GM03348 (cell line): ENCODE measurements at places on chromosomes 11 and 22.

DNA sequence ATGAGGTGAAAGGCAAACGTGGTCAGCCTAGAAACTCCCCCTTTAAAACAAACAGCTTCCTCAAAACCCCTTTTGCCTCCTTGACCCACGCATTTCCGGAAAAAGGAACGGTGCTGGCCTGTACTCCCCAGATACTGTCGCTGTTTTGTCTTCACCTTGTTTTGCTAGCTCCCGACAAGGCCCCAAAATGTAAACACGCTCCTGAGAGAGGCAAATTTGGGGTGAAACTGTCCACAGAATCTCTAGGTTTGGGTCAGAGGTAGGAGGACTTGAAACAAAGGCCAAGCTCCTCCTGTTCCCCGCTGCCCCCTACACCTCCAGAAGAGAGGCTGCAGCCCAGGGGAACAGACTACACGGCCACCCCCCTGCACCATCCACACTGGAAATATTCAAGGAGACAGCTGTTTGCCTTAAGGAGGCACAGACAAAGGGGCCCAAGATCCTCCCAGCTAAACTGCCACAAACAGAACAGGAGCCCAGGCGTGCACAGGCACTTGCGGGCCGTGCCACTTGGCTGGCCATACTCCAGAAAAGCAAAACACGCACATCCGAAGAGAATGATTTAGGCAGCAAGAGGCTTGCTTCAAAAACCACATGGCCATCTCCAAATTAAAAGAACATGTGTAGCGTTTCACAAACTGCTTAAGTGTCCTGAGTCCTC is 160.5 kb upstream of the GRK3 start:
- DNase-seq: peak; percentile 45

DNA sequence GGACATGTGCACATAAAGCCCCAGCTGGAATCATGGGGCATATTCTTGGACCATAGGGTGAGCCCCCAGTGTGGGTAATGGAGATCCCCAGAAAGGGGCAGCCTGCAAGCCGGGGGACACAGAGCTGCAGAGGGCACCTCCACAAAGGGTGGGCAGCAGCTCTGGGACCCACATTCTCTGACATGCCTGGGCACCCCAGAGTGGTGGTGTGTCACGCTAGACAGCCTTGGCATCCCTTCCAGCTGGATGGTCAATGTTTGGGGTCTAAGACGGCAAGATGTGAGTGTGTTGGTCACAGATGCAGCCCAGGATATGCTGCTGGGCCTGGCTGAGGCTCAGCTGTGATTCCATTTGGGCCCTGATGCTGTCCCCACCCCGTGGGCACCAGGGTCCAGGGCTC is 9.7 kb downstream of the ADORA2A start:
- no peak for DNase-seq

GRCh38 chr11:74000307-74001133 is 8.4 kb downstream of the UCP3 start:
- no peak for DNase-seq

- peak; percentile 66 for DNase-seq
Measured at GRCh38 chr11:92225568-92226330, 1.1 kb downstream of the FAT3 start.

- no peak for DNase-seq
Measured at GRCh38 chr22:25008666-25009065, 56.1 kb downstream of the KIAA1671 start.

DNA sequence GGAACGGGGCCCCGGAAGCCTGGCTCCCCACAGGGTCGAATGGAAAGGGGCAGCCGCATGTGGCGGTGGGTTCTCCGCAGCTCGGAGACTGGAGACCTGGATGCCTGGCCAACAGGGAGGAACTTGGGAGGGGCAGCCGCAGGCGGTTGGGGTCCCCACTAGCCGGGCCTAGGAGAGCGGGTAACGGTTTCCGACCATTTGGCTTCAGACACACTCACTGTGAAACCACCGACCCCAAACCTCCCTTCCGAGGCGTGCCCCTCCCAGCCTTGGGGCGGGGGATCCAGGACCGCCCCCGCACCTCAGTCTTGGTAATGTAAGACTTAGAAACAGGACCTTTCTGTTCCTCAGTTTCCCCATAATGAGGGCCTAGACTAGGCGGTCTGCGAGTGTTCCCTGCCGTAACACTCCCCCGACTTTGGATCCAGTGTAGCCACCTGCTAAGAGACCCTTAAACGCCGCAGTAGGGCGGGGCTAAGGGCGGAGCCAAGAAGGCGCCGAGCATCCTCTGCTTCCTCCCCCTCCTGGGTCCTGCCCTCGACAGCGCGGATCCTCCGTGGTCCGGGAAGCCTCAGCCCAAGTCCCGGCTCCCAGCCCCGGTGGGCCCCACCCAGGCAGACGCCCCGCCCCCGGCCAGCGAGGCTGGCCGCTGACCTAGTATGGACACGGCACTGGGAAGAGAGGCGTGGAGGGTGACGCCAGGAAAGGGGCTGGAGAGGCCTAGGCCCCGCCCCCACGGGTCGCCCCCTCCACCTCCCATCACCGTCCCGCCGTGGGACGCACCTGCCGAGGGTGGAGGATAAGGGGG is 1.8 kb upstream of the RASGRP2 start:
- peak; percentile 82 for DNase-seq

GRCh38 chr22:26847816-26848215 is 190.4 kb downstream of the MIAT start:
- no peak for DNase-seq

DNA sequence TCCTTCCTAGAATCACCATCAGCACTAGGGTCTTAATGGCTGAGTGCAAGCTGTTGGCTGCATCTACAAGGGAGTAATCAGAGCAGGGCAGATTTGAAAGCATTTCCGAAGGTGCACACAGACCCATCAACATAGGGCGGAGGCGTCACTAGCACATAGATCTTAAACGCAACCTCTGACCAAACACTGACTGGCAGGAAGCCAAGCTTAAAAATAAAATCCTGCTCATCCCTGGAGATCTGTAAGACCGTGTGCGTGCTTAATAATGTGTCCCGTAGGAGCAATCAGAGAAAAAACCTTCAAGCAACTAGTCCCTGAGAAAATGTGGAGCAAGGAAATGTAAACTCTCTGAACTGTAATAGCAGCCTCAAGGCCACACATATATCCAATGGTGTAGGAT is 470.5 kb downstream of the ETS1 start:
- no peak for DNase-seq
